Transverse colon (tissue), 4 donors: ENCODE measurements at places on chromosomes 16 and 17. TPM values are rescaled to one million over a fixed set of nuclear protein-coding genes. Genes with fewer than 3 reads are reported as not detected.
A peak's percentile ranks its signal among the peaks of the same experiment; 100 is the strongest.

- peak; percentile 30 for DNase-seq
Measured at GRCh38 chr17:61904094-61904710, 23.6 kb downstream of the INTS2 start.

DNA sequence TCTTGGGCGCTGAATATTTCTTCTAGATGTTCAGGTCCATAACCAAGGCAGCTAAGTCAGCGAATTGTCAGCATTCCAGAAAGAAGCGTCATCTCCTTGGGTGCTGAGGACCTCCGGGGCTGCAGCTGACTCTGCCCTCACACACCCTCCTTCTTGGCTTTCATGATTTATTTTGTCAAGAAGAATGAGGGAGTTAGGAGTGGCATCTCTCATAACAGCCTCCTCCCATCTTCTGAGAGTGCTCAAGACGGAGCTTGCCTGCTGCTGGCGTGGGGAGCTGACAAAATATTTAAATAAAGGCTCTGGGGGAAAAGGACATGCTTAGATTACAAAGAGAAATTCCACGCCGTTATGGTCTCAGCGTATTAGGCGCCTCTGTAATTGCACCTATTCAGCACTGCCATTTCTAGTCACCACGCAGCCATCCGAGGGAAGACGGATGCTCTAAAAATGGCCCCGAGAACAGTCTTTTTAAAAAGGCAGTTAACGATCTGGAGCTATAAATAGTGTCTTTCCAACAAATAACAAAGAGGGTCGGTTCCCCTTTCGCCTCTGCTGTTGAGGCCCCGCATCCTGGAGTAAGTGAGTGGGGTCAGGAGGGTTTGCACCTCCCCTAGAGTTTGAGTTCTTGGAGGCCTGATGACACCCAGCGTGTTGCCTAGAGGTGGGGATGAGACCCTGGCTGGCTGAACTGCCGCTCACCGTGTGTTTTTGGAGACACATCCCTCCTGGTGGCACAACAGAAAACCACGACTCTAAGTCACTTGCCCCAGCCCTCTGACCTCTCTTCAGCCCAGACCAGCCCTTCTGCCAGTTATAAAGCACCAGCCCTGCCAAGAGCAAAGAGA lies 187.0 kb downstream of the CCDC182 start:
- DNase-seq: no peak

DNA sequence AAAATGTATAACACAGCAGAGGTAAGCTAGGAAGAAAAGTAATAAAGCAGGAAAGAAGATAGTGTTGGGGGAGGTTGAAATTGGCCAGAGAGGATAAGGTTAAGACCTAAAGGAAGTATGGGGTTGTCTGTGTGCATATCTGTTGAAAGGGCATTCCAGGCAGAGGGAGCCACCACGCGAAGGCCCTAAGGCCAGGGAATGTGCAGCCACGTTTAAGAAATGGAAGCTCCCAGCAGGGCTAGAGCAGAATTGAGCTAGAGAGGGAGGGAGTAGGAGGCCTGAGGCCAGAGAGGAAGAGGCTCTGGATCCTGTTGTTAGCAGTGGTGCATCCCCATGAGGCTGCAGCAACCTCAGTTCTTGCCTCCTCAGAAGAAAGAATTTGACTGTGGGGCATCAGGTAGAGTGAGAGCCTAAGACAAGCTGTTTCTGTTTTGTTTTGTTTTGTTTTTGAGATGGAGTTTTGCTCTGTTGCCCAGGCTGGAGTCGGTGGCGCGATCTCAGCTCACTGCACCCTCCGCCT lies 59.0 kb upstream of the CACNG5 start:
- DNase-seq: no peak

DNA sequence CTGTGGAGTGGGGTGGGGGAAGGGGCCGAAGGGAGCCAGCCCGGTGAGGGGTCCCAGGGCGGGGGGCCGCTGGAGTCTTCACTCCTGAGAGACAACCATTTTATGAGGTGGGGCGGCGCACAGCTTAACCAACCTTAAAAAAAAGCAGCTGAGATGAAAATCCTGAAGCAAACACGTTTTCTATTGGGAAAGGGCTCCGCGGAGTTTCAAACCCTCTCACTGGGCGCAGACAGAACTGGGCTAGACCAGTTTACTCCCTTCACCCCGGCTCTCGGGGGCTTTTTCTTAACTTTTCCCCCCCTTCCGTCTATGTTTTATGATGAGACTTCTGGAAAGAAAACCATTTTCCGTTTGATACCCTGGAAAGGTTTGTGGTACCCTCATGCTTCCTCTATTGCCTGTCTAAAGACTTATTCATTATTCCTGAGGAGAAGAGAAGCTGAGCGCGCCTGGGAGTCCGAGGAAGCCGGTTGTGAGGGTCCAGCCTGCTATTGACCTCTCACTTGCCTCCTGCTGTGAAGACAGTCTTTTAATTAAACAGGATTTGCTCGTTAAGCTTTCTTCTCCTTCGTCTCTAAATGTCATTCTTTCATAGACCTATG lies 482 bp upstream of the SSH2 start:
- peak; percentile 13 for DNase-seq

DNA sequence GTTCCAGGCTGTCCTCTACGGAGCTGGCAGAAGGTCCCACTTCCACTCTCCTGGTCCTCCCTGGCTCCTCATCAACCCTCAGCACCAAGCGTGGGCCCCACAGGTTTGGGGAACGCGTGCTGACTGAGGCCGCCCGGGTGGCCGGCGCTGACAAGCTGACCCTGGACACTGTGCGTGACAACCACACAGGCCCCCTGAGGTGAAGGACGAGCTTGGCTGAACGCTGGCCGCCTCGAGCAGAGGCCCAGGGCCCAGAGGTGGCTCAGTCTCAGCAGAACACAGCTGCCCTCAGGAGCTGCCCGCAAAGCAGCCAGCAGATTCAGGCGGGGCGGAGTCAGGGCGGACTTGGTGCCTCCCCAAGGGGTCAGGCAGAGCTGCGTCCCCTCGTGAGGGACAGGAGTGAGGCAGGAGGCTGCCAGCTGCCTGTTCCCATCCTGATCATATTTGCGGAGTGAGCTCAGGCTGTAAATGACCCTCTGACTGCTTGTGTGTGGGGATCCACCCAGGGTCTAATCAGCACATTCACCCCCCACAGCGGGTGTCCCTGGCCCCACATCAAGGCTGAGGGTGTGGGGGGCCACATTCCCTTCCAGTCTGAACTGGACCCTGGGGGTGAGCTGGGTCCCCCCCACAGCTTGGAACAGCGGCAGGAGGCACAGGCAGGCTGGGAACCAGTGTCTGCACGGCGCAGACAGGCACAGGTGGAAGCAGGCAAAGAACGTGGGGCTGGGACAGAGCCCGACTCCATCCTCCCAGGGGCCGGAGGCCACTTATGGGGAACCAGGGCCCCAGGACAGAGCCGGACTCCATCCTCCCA lies 105.1 kb upstream of the METRNL start:
- DNase-seq: no peak

- DNase-seq: no peak
Measured at GRCh38 chr16:67519242-67519641, 9.4 kb upstream of the RIPOR1 start.

HS3ST3A1 gene
- 1.7 TPM for total RNA-seq

TEX19 gene
- not detected for total RNA-seq

ZG16 gene
- 1,268 TPM for total RNA-seq
